ENCODE measurements at places on chromosomes 4 and X.

GRCh38 chr4:995311-996026, 2.3 kb upstream of the SLC26A1 start:
- no peak for DNase-seq

DNA sequence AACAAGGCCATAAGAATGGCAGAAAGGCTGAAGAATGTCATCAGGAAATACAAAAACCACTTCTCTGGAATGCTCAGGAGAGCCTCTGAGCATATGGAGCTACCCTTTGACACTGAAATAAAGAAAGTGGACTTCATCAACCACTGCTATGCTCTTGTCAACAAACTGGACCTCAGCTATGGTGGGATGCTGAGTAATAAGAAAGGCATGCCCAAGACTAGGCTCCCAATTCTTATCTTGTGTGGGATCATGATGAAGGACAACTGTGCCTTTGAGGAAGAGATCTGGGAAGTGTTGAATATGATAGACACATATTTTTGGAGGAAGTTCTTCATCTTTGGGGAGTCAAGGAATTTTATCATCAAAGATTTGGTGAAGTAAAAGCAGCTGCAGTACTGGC, 86.9 kb upstream of the MAGEB16 start:
- DNase-seq: no peak

- DNase-seq: no peak
Observed at GRCh38 chr4:42391981-42392380, 5.3 kb upstream of the SHISA3 start.

DNA sequence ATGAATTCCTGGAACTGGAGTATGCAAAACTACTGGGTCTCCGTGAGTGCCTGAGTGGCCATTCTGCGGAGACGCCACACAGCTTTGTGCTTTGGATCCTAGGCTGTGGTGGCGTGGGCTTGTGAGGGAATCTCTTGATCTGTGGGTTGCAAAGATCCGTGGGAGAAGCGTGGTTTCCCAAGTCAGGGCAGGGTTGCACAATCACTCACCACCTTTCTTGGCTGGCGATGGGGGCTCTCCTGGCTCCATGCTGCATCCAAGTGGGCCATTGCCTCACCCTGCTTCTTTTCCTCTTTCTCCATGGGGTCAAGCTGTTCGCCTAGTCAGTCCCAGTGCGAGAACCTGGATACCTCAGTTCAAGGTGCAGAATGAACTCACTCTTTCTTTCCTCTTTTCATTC, 62.5 kb downstream of the SLAIN2 start:
- no peak for DNase-seq

- no peak for DNase-seq
Observed at GRCh38 chrX:107775000-107775733, 420 bp downstream of the TSC22D3 start.

Data from H54 (cell line).